ENCODE measurements at places on chromosomes 1 and 21.

- no peak for DNase-seq
Measured at GRCh38 chr1:194698908-194699318, 1512.5 kb upstream of the B3GALT2 start.

GRCh38 chr1:21531241-21531640 is 22.0 kb downstream of the ALPL start:
- no peak for DNase-seq

GRCh38 chr1:10591010-10591409 is 116.3 kb downstream of the PEX14 start:
- DNase-seq, result no peak

DNA sequence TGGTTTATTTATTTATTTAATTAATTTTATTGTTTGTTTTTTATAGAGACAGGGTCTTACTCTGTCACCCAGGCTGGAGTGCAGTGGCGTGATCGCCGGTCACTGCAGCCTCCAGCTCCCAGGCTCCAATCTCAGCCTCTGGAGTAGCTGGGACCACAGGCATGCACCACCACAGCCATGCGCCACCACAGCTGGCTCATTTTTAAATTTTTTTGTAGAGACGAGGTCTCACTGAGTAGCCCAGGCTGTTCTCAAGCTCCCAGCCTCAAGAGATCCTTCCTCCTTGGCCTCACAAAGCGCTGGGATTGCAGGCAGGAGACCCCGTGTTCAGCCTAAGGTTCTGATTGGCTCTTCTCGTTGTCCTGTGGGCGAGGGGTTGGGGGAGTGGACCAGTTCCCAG is 22.1 kb downstream of the UMODL1 start:
- DNase-seq, result no peak

DNA sequence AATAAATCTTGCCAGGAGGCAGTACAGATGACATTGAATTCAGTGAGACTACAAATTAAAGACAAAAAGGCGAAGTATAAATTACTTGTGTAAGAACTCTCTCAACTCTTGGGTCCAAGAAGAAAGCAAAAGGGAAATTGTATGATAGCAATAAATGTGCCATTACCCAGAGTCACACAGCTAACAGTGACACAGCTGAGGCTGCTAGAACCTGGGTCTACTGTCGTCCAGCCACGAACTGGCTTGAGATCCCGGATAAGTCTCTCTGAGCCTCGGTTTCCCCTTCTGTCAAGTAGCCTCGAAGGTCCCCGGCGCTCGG is 362 bp upstream of the ROR1 start:
- DNase-seq, result no peak

DNA sequence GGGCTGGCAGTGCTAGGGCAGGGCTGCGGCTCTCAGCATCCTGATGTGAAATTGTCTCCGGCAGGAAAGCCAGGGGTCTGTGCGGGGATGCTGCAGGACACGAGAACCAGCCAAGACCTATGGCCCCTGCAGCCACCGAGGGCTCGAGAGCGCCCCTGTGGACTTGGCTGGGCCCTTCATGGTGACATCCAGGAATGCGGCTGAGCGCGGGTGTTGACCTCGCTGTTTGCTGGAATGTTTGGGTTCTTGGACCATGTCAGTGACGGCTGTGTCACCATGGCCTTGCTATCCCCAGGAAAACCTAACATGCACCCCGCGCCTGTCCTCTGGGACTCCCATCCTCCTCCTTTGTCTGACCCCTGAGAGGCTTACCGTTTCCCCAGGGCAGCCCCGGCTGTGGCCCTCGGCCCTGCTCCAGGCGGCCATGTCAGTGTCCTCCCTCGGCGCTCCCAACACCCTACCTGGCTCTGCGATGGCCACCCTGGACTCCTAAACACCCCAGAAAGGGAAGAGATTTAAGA is 14.3 kb upstream of the C1orf174 start:
- no peak for DNase-seq
